ENCODE measurements at places on chromosomes 2 and 18.
A peak's percentile ranks its signal among the peaks of the same experiment; 100 is the strongest.

- DNase-seq: no peak
Observed at GRCh38 chr18:30094556-30094955, 948.0 kb downstream of the DSC3 start.

DNA sequence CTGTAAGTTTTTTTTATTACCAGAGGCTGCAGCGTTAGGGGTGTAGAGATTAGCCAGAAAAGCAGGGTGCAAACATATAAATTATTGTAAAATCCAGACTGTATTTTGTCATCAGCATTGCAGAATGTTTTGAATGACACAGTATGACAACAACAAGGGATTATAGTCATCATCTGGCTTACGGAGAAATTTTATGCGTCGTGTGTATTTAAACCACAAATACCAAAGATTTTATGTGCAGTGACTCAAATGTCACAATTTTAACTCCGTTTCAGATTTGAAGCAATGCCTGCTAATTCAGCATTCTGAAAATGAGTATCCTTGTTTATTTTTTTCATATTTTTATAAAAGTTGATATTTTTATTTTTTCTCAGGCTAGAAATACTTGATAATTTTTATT is 19.4 kb upstream of the TMX3 start:
- no peak for DNase-seq

DNA sequence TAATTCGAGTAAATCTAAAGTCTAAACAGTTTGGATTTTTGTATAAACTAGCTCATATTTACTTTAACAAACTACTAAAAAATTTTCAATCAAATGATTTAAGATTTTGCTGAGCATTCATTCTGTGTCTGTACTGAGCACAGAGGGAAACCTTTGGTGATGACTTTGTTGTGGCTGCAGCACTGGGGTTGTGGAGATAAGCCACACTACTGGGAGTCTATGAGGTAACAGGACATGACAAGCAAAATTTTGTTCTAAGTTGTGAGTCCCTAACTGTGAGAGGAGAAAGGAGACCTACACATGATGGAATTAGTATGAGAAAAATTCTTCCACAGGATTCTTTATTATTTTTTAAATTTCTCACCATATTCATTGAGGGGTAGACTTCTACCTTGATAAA is 933.7 kb upstream of the LRATD1 start:
- DNase-seq: no peak

DNA sequence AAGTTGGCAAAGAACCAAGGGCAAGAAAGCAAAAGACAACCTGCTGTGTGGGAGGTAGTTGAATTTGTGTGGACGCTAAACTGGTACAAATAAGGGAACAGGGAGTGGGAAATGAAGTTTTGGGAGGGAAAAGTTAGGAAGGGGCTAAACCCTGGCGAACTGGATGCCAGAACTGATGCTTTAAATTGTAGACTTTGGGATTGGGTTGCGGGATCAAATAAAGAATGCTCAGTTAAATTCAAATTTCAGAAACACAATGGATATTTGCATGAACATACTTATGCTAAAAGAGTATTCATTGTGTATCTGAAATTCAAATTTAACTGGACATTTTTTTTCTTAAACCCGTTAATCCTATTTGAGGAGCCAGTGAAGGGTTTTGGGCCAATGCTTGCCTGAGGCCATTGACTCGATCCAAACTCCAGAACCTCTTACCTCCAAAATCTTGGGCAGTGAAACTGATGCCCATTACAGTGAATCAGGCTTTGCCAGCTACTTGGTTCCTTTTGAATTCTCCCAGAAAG is 44.2 kb upstream of the YWHAQ start:
- no peak for DNase-seq

GRCh38 chr2:240611601-240612210 is 13.6 kb upstream of the GPR35 start:
- peak; percentile 15 for DNase-seq

- DNase-seq: no peak
Observed at GRCh38 chr2:66761826-66762225, 326.9 kb downstream of the MEIS1 start.

- no peak for DNase-seq
Observed at GRCh38 chr18:46068763-46069162, 3.3 kb downstream of the PSTPIP2 start.

DNA sequence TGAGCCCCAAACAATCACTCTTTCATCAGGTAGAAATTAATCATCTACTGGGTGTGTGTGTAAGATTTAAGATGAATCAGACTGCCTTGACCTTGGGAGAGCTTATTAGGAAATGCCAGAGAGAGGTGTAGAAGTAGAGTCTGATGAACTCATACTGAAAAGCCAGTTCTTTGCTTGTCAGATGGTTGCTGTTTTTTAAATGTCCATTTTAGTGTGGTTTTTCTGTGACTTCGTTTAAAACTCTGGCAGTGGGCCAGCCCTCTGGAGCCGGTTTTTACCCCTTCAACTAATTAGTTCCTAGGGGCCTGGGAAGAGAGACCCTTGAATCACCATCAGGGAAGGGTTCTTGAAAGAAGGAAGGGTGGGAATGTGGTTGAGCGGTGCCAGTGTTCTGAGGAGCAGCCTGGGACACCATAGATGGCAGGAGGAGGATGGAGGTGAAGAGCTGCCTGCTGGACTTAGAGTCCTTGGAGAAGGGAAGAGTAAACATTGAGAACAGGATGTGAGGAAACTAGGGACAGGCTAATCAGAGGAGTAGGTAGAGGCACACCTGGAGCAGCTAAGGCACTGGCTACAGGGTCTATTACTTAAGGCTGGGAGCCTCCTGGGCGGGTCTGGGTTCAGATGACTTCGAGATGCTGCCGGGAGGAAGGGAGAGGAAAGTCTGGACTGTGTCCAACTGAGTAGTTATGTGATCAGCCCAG is 66.1 kb downstream of the LRRFIP1 start:
- no peak for DNase-seq

DNA sequence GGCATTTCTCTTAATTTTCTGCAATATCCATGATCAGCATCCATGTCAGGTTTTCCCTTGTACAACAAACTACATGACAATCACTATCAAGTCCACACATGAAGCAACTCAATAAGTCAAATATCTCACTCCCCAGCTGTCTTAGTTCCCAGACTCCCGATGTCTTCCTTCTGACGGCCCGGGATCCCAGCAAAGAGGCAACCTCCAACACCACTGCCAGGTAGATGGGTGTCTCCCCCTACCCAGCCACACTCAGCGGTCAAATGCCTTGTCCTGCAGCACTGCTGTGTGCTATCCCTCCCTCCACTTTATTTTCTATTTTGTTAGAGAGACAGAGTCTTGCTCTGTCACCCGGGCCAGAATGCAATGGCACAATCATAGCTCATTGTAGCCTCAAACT is 23.3 kb downstream of the TRABD2A start:
- no peak for DNase-seq

GRCh38 chr18:63245600-63245999 is 74.0 kb downstream of the BCL2 start:
- no peak for DNase-seq

DNA sequence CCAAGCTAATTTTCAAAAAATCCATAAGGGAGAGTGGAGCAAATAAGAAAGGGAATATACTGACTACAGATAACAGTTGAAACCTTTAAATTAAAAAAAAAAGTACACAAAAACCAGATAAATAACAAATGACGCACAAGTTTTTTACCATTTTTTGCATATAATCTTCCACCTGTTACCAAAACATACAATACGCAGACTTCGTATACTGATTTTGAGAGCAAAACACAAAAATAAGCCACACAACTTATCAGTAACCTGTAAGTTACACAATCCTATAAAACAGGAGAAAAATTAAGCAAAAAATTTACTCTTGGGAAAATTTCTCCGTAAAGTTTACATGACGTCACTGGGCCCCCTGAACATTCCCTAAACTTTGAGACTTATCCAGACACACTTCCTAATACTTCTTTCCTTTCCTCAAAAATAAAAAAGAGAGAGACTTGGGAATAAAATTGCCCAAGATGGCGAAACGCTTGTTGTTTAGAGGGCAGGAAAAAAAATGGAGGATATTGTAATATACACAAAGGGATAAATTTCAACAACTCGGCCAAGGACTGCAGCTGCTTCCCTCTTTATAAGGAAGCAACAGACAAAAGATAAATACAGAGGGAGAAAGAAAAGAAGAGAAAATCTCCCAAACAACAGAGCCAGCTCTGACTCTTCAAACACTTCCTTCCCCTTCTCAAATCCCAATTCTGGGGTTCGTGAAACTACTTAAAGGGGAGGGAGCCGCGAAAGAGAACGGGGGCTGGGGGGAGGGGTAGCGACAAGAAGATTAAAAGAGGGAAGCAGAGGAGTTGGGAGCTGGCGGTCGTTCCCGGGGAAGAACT is 1.6 kb downstream of the BAZ2B start:
- DNase-seq: no peak

DNA sequence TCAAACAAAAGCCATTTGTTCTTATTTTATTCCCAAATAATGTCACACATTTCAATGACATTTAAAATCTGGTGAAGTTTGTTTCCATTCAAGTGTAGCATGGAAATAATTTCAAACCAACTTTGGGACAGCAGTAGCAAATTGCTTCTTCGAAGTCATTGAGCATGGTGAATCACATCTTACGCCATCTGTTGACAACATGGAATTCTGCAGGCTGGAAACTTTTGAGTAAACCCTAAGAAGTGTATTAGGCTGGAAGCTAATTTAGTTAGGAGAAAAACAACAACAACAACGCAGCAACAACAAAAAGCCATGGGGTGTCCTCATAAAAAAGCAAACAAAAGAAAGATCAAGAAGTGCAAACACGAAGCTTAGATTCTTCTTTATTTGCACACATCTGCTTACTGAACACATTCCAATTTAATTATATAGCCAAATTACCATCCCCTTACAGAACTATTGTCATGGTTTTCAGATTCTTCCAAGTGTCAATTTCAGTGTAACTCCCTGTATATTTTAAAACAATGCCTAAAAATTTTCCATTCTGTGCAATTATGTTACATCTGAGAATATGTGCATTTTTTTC is 659.0 kb upstream of the CDH7 start:
- DNase-seq: no peak

DNA sequence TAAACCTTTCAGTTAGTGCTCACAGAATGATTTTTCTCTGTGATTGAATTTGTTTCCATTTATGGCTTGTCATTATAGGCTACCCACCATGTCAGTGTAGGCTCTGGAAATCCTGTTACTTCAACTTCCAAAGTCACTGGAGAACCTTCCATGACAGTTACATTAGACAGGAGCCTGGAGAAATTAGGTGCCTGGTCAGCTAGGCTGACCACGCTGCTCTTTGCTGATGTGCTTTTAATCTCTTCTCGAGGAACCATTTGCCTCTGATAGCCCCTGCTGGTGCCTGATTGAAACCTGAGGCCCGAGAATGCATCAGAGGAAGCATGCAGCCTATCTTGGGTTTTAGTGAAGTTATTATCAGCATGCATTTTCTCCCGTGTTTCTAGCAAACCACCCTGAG is 29.6 kb upstream of the TTN start:
- no peak for DNase-seq

DNA sequence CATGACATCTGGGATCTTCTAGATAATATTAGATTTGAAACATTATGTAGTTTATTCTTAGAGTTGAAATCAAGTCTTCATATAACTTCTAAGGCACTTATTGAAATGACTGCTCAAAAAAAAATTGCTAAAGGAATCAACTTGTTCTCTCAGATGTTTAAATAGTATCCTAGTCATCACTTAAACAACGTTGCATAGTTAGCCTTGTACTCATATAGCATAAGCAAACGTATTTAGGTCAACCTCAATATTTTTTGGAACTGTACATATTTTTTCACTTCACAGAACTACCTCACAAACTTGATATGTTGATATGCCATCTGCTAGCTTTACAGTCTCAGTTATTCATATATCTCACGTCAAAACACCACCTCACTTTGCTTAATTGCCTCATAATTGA is 47.1 kb upstream of the CREB1 start:
- DNase-seq: no peak

- no peak for DNase-seq
Observed at GRCh38 chr18:22044474-22045220, 124.7 kb upstream of the GATA6 start.
